ENCODE measurements at places on chromosomes 16 and 17. TPM values are rescaled to one million over a fixed set of nuclear protein-coding genes. Genes with fewer than 3 reads are reported as not detected.

NBR1 gene
- 23.7 TPM for total RNA-seq

HOXB7 gene
- not detected for total RNA-seq

KCNH4 gene
- 0.17 TPM for total RNA-seq

MT3 gene
- total RNA-seq = not detected

SERPINF2 gene
- total RNA-seq = 0.49 TPM

CD79B gene
- 5.5 TPM for total RNA-seq

KRT36 gene
- not detected for total RNA-seq

IRX5 gene
- not detected for total RNA-seq

SPATA22 gene
- 0.92 TPM for total RNA-seq

MILR1 gene
- 0.30 TPM for total RNA-seq

DNA sequence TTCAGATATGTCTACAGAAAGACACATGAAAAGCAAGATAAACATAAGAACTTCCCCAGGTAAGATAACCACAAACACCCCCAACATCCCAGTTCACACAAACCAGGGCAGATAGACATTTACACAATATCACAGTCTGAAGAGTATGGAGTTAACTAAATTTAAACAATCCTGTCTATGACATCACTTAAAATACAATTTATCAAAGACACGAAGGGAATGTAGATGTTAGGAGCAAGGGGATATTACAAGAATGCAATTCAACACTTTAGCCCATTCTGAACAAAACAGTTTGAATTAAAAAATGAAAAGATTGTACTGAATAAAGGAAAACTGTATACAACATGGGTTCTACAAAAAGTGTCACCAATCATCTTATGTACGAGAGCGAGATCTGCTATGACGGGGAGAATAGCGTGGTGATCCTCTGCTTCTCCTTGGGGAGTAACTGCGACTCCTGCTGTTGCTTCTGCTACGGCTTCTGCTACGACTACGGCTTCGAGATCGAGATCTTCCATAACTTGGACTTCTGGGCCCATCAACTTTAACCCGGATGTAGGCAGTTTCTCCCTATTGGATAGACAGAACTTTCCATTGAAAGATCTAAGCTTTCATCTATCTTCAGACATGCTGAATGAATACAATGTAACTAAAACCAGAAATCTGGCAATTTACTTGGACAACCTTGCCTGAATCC, 1.9 kb downstream of the SRSF1 start:
- H3K4me1 ChIP-seq = peaks cover 29% of the 10 kb centered on the region
- peaks cover 51% of the 10 kb centered on the region for H3K36me3 ChIP-seq
- H3K27ac ChIP-seq = peak overlapping the region; percentile 97

- no peaks in the 10 kb centered on the region for H3K27me3 ChIP-seq
- peaks cover 6% of the 10 kb centered on the region for H3K4me1 ChIP-seq
- no peak overlapping the region for H3K27ac ChIP-seq
- no peak for DNase-seq
- H3K36me3 ChIP-seq = no peaks in the 10 kb centered on the region
- no peak overlapping the region for H3K4me3 ChIP-seq
Measured at GRCh38 chr16:78553268-78554039, 454.0 kb downstream of the WWOX start.

- no peaks in the 10 kb centered on the region for H3K4me1 ChIP-seq
- H3K4me3 ChIP-seq = no peak overlapping the region
- H3K27me3 ChIP-seq = peaks cover 3% of the 10 kb centered on the region
- no peaks in the 10 kb centered on the region for H3K36me3 ChIP-seq
- no peak for DNase-seq
Measured at GRCh38 chr17:6374761-6375312, 60.1 kb downstream of the AIPL1 start.

- DNase-seq = no peak
- H3K4me1 ChIP-seq = peaks cover 19% of the 10 kb centered on the region
- H3K27me3 ChIP-seq = peaks cover 5% of the 10 kb centered on the region
- H3K36me3 ChIP-seq = no peaks in the 10 kb centered on the region
- no peak overlapping the region for H3K27ac ChIP-seq
Measured at GRCh38 chr17:77700165-77700881, 258.2 kb upstream of the TNRC6C start.

DNA sequence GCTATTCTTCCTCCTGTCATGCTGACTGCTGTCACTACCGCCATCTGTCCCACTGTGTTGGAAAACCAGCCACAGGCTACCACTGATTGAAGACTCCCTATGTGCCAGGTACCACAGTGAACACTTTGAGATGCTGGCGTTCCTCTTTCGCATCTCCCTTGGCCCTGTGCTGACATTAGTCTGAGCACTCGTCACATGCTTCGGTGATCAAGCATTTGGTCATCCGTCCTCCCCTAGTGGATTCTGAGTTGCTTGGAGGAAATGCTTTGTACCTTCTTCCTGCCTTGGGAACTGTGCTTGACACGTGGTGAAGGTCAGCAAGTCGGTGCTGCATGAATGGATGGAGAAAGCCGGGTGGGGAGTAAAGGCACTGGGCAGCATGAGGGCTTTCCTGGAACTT, 260.1 kb downstream of the SNX29 start:
- no peak overlapping the region for H3K27ac ChIP-seq
- no peak overlapping the region for H3K4me3 ChIP-seq
- no peak for DNase-seq
- H3K4me1 ChIP-seq = no peaks in the 10 kb centered on the region
- H3K27me3 ChIP-seq = no peaks in the 10 kb centered on the region
- no peaks in the 10 kb centered on the region for H3K36me3 ChIP-seq

GRCh38 chr16:86375364-86375763, 135.0 kb upstream of the FOXF1 start:
- no peaks in the 10 kb centered on the region for H3K27me3 ChIP-seq

GRCh38 chr16:8729779-8730334, 55.4 kb downstream of the ABAT start:
- H3K27me3 ChIP-seq = no peaks in the 10 kb centered on the region
- H3K36me3 ChIP-seq = no peaks in the 10 kb centered on the region
- DNase-seq = no peak
- H3K27ac ChIP-seq = no peak overlapping the region

- H3K27ac ChIP-seq = no peak overlapping the region
- no peaks in the 10 kb centered on the region for H3K27me3 ChIP-seq
- H3K4me1 ChIP-seq = peaks cover 2% of the 10 kb centered on the region
- peak; percentile 27 for DNase-seq
- no peak overlapping the region for H3K4me3 ChIP-seq
Measured at GRCh38 chr17:45394913-45395568, 37.6 kb downstream of the ARHGAP27 start.

DNA sequence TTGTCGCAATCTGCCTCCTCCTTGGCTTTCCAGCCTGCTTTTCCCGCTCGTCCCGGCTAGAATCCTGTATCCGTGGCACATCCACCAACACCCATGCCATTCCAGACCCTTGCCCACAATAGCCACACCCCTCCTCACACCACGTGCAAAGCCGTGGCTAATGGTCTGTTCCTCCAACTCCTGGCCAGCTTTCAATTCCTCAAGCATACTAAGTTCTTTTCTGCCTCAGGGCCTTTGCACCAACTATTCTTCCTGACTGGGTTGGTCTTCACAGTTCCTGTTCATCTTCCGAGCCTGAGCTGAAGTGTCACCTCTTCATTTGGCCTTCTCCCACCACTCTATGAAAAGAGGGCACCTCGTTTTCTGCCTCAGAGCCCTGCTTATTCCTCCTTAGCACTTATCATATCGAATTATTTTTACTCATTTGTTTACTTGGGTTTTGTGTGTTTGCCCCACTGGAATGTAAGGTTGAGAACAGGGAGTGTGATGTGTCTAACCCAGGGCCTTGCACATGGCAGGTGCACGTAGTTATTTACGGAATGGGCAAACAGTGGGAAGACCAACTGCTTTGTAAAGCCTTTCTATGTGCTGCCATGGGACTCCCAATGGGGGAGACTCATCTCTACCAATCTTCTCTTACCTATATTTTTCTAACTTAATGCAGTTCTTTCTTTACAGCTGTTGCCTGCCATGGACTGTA, 69.0 kb downstream of the CDK5R1 start:
- no peaks in the 10 kb centered on the region for H3K36me3 ChIP-seq
- peaks cover 27% of the 10 kb centered on the region for H3K4me1 ChIP-seq
- no peak overlapping the region for H3K4me3 ChIP-seq
- DNase-seq = no peak
- H3K27ac ChIP-seq = no peak overlapping the region

DNA sequence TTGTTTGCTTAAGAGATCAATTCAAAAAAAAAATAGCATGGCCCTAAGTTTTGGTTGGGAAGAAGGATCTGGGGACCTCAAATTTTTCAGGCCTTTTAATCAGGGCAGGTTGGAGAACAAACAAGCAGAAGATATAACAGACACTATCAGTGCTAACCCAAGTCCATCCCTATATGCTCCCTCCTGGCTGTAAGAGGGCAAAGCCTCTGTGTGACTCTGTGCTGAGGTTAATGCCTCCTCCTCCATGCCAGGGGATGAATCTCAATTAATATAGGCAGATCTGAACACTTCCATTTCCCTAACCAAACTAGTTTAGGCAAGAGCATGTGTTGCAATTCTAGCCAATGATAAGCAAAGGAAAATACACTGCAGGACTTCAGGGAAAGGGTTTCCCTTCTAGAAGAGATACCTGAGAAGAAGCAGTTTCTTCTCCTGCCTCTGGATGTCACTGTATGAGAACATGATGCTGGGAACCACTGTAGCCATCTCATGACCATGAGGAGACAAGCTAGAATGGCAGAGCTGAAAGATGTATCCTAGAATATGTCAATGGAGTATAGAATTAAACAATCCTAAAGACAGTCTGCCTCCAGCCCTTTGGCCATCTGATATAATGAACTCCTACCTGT, 76.0 kb downstream of the CHD9NB start:
- H3K27me3 ChIP-seq = peaks cover 3% of the 10 kb centered on the region
- peak; percentile 1 for DNase-seq
- H3K4me3 ChIP-seq = no peak overlapping the region
- no peaks in the 10 kb centered on the region for H3K36me3 ChIP-seq

GRCh38 chr17:80817321-80817845, 174.3 kb upstream of the CHMP6 start:
- H3K27ac ChIP-seq = no peak overlapping the region
- no peak overlapping the region for H3K4me3 ChIP-seq
- peaks cover 30% of the 10 kb centered on the region for H3K4me1 ChIP-seq
- DNase-seq = no peak

- peaks cover 6% of the 10 kb centered on the region for H3K4me1 ChIP-seq
- peak; percentile 54 for DNase-seq
- H3K27me3 ChIP-seq = no peaks in the 10 kb centered on the region
- no peaks in the 10 kb centered on the region for H3K36me3 ChIP-seq
Measured at GRCh38 chr17:77542551-77543490, 402.1 kb downstream of the SEC14L1 start.

Data from CD4-positive, alpha-beta T cell (primary cell).